ENCODE measurements at places on chromosomes 4 and X.
A peak's percentile ranks its signal among the peaks of the same experiment; 100 is the strongest.

DNA sequence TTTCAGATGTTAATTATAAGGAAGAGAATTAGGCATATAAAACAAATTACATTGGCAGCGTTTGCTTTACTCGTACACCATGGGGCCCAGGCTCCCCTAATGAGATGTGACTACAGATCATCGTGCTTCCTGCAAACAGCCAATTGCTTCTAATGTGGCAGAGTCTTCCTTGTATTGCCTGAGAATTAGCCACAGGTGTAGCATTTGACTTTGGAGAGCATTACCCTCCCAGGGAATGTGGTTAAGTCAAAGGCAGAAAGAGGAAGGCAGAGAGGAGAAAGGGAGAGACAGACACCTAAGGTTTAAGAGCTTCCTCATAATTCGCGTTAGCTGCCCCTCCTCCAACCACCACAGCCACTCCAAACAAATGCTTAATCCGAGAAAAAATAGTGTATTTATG is 97.0 kb downstream of the MID1IP1 start:
- DNase-seq: no peak

DNA sequence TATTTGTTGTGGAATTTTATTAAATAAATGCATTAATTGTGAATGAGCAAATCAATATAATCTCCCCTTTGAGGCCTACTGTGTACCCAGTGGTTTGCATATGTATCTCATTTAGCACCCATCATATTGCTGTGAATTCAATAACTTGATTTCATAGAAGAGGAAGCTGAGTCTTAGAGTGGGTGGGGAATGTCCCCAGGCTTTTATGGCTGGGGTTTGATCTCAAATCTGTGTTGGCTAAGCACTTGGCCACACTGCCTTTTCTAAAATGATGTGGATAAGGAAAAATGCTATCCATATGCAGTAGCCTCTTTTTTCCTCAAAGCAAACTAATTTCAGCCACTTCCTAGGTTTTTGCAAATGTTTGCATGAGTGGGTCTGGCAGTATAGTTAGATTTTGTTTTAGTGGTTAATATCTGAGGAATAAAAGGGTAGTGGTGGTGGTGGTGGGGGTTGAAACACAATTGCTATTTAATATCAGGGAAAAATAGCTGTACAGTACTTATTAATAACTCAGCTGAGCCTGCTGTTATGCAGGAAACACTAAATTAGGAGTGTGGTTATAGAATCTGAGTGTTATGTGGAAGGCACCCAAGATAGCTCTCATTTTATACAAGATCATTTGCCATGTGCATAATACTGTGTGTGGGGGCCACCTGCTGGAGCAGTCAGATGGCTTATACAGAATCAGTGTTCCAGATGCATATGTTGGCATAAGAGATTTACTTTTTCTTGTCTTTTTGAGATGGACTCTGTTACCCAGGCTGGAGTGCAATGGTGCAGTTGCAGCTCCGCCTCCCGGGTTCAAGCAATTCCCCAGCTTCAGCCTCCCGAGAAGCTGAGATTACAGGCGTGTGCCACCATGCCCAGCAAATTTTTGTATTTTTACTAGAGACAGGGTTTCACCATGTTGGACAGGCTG is 108.0 kb downstream of the TMEM131L start:
- peak; percentile 43 for DNase-seq

GRCh38 chrX:117989512-117989911 is 127.1 kb downstream of the KLHL13 start:
- no peak for DNase-seq

GRCh38 chr4:184728858-184729257 is 5.0 kb downstream of the CENPU start:
- no peak for DNase-seq

DNA sequence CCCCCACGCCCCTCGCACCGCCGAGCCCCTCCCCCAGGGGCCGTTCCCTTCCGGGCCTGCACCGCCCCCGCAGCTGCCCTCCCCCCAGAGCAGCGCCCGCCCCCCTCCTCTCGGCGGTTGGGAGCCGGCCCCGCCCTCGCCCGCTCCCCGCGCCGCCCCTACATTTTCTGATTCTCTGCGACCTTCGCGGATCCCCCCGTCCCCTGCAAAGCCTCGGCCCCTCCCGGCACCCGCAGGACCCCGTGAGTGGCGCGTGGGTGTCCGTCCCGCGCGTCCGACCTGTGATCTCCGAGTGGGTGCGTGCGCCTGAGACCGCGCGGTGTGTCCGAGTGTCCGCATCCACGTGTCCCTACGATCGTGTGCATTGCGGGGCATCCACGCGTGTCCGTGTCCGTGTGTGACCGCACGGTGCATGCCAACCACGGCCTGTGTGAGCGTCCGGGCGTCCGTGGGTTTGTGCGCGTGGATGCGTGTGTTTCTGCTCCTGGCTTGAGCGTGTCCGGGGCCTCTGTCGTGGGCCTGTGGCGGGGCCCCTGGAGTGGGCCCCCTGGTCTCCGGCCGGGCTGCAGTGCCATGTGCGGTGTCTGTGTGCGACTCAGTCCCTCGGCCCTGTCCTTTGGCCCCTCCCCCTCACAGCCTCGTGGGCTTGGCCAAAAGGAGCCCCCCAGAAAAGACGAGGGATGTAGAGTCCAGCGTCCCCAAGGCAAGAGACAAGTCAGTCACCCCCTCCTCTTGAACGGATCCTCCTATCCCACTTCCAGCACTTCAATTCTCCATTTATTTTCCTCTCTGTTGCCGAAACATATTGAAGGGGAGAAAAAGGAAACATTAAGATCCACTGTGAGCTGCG is 8.8 kb upstream of the NKX1-1 start:
- no peak for DNase-seq

Measured in activated CD8-positive, alpha-beta memory T cell treated with anti-CD3 and anti-CD28 coated beads for 1 hour (primary cell).